ENCODE measurements at places on chromosomes 4 and X. TPM values are rescaled to one million over a fixed set of nuclear protein-coding genes. Genes with fewer than 3 reads are reported as not detected.
A peak's percentile ranks its signal among the peaks of the same experiment; 100 is the strongest.

Gene PHKA1
- 1.8 TPM for total RNA-seq

Gene SPOCK3
- 0.95 TPM for total RNA-seq

Gene BANK1
- total RNA-seq, result 0.84 TPM

Gene FAM47A
- not detected for total RNA-seq

Gene MID2
- 12.1 TPM for total RNA-seq

Gene DMRTC1
- total RNA-seq, result not detected

Gene BEND2
- not detected for total RNA-seq

Gene EXOC1L
- total RNA-seq, result not detected

Gene PAK3
- total RNA-seq, result 0.12 TPM

Gene IL1RAPL1
- not detected for total RNA-seq

Gene GPAT3
- 5.7 TPM for total RNA-seq

Gene CXorf49
- total RNA-seq, result not detected

- no peak for DNase-seq
Measured at GRCh38 chrX:13487731-13488505, 81.5 kb upstream of the EGFL6 start.

DNA sequence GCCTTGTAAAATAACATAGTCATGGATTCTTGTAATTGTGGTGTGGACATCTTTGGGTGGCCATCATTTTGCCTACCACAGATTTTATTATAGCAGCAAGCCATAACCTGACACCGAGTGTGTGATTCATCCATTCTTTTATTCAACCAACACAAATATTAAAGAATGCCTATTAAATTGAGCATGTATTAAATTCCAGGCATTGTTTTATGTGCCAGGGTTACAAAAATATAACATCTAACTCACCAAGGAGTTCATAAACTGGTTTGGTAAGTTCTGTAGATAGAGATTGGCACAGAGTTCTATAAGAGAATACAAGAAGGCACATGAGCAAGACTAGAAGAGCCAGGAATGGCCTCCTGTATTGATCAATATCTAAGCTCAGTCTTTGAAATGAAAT is 18.0 kb downstream of the NBDY start:
- no peak for DNase-seq

- DNase-seq, result no peak
Measured at GRCh38 chrX:41514179-41514578, 67.0 kb downstream of the NYX start.

GRCh38 chrX:142994988-142995387 is 30.7 kb upstream of the SPANXN4 start:
- no peak for DNase-seq

GRCh38 chr4:153223427-153223801 is 19.2 kb downstream of the TRIM2 start:
- no peak for DNase-seq

DNA sequence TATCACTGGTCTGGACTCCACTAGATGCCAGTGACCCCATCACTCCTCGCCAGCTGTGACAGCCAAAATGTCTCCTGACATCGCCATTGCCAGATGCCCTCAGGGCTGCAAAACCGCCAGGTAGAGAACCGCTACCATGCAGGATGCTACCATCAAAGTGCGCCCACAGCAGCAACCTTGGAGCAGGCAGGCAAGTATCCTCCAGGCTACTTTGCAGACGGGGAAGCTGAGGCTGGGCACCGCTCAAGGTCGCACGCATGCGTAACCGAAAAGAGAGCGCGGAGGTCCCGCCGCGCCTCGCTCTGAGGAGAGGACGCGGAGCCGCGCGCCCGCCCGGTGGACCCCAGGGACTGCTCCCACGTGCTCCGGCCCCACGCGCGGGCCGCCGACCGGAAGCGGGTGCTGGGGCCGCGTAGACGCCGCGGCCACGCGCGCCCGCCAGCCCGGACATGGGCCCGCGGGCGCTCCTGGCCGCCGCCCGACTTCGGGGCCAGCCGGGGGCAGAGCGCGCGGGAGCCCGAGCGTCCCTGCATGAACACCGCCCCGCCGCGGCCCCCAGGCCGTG is at the start of gene STS:
Gene STS, plus strand, starts transcription at position 300 of the 565 bp plus-strand sequence. CDS start 105,488 bp downstream, outside the sequence.
- peak; percentile 68 for DNase-seq

DNA sequence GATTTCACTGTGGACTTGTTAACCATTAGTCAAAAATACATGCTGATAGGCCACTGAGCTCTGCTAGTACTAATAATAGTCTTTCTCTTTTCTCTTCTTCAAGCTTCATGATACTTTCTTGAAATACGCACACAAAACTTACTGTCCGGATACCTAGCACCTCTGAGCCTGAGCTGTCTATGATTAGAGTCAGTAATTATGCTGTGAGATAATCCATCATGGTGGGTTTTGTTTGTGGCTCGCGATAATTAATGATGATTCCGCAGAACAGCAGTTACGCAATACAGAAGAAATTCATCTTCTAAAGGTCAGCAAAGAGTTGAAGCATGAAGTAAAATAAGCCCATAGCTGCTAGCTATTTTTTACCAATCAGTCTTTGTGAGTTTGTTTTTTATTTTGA is 511.5 kb upstream of the GALNT7 start:
- DNase-seq, result no peak

- no peak for DNase-seq
Measured at GRCh38 chr4:58665649-58666048, 1555.5 kb upstream of the IGFBP7 start.

GRCh38 chrX:64204701-64205440 is 637 bp downstream of the AMER1 start:
- DNase-seq, result peak; percentile 45

- no peak for DNase-seq
Measured at GRCh38 chrX:11666952-11667685, 1.4 kb upstream of the ARHGAP6 start.

GRCh38 chrX:118595501-118596042 is 100.0 kb downstream of the DOCK11 start:
- no peak for DNase-seq

GRCh38 chr4:173418639-173419038 is 19.7 kb upstream of the SCRG1 start:
- DNase-seq, result no peak

DNA sequence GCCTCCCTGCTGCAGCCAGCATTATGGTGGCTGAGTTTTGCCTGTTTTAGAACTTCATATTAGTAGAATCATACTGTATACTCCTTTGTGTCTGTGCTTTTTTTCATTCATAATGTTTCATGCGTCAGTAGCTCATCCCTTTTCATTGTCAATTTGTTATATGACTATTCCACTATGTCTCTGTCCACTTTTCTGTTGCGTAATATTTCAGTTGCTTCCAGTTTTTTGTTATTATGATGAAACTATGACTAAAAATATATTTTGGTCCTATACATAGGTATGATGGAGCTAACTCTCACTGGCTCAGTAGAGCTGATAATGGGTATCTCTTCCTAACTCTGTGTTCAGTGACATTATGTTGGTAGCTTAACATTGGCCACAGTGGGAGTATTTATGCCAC is 48.3 kb downstream of the DMP1 start:
- DNase-seq, result no peak

DNA sequence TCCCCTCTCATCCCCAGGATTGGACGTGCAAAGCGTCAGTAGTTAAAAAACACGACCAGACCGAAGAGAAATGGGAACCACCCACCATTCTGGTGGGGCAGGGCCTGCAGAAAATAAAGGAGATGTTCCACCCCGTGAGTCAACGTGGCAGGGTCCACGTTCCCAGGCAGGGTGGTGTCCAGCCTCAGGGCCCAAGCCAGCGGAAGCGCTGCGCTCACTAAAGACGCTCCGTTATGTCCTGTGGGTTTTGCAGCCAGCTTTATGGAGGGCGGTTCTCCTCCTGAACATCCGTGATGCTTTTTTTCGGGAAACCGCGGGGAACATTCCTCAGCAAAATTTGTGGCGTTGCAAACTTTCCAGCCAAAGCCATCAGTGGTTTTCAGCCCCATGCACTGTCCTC is 93.4 kb upstream of the SHOX start:
- DNase-seq, result no peak

DNA sequence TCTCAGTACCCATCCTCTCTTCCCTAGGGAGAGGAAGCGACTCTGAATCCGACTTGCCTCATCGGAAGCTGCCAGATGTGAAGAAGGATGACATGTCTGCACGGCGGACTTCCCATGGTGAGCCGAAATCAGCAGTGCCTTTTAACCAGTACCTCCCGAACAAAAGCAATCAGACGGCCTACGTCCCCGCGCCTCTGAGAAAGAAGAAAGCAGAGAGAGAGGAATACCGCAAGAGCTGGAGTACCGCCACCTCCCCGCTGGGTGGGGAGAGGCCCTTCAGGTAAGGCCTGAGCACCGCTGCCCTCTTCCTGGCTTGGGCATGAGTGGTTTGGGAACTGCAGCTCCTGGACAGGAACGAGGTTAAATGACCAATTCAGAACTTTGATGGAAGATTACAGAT is 81.2 kb downstream of the LIMCH1 start:
- no peak for DNase-seq
